ENCODE measurements at places on chromosomes 2 and 18.

- H3K27ac ChIP-seq, result no peak overlapping the region
- H3K4me1 ChIP-seq, result no peaks in the 10 kb centered on the region
- H3K4me3 ChIP-seq, result no peak overlapping the region
- no peak for DNase-seq
- H3K27me3 ChIP-seq, result peaks cover 4% of the 10 kb centered on the region
- peaks cover 6% of the 10 kb centered on the region for H3K36me3 ChIP-seq
Measured at GRCh38 chr2:171830039-171830438, 64.0 kb downstream of the SLC25A12 start.

- no peak for DNase-seq
- H3K36me3 ChIP-seq, result no peaks in the 10 kb centered on the region
- no peaks in the 10 kb centered on the region for H3K4me1 ChIP-seq
- no peaks in the 10 kb centered on the region for H3K27me3 ChIP-seq
- no peak overlapping the region for H3K27ac ChIP-seq
- H3K4me3 ChIP-seq, result no peak overlapping the region
Measured at GRCh38 chr2:123953846-123954245, 71.2 kb upstream of the CNTNAP5 start.

DNA sequence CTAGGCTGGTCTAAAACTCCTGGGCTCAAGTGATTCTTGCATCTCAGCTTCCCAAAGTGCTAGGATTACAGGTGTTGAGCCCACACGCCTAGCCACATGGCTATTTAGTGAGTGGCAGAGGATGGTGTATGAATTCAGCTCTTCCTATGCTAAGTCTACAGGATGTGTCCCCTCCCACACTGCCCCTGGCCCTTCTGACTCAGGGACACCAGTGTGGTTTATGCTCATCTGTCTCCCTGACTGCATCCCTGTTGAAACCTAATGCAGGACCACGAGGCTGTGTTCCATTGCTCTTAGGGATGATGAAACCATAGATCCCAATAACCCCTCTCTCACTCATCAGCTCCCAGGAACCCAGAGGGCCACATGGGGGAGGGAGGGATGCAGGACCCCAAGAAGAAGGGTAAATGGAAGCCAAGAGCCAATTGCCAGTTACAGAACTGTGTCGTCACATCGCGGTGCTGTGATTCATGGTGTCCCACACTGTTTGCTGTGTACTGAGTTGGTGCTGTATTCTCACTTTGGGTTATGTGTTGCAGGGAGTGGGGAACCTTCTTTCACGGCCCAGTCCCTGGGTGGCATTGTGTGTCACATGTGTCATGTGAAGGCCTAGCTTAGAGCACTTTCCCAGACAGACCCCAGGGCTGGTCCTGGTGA, 102.9 kb upstream of the HAAO start:
- no peak for DNase-seq
- H3K4me3 ChIP-seq, result no peak overlapping the region
- H3K27ac ChIP-seq, result no peak overlapping the region
- H3K36me3 ChIP-seq, result no peaks in the 10 kb centered on the region
- no peaks in the 10 kb centered on the region for H3K4me1 ChIP-seq

DNA sequence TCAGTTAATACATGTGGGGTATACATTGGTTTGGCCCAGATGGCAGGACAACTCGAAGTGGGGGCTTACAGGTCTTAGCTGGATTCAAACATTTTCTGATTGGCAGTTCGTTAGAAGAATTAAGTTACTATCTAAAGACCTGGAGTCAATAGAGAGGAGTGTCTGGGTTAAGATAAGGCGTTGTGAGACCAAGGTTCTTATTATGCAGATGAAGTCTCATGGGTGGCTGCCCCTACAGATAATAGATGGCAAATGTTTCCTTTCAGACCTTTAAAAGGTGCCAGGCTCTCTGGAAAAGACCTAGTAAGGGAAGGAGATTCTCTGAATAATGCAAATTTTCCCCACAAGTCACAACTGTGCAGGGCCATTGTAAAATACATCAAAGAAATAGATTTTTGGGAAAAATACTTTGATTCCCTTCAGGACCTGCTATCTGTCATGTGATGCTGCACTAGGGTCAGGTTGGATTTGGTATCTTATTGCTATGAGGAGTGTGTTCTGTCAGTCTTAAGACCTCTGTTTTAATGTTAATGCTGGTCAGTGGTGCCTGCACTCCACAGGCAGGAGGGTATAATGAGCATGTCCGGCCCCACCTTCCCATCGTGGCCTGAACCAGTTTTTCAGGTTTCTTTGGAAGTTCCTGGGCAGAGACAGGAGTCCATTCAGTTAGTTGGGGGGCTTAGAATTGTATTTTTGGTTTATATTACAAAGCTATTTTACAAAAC, 14.3 kb upstream of the MC5R start:
- no peaks in the 10 kb centered on the region for H3K36me3 ChIP-seq
- peak; percentile 47 for DNase-seq
- peak overlapping the region; percentile 1 for H3K27ac ChIP-seq
- H3K4me1 ChIP-seq, result peaks cover 3% of the 10 kb centered on the region
- no peaks in the 10 kb centered on the region for H3K27me3 ChIP-seq

DNA sequence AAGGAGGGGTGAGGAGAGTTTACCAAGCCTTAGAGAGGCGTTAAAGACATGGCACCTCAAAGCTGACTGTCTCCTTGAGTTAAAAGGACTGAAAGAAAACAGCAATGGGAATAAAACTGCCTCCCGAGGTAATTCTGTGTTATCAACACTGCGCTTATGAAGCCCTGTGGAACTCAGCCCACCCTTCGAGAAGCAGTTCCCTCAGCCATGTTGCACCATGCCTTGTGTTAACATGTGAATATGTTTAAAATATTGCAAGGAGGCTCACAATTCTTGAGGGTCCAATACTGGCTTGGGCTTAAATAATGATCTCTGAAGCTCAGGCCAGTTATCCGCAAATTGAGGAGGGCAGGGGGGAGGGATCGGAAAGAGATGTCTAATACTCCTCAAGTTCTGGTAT, 14.7 kb downstream of the KLF7 start:
- H3K27ac ChIP-seq, result no peak overlapping the region
- DNase-seq, result no peak
- H3K27me3 ChIP-seq, result no peaks in the 10 kb centered on the region
- peaks cover 4% of the 10 kb centered on the region for H3K36me3 ChIP-seq

GRCh38 chr2:165762723-165763122, 31.3 kb downstream of the GALNT3 start:
- H3K4me1 ChIP-seq, result no peaks in the 10 kb centered on the region
- peaks cover 4% of the 10 kb centered on the region for H3K36me3 ChIP-seq
- H3K27ac ChIP-seq, result no peak overlapping the region

GRCh38 chr2:191500884-191501560, 176.9 kb upstream of the NABP1 start:
- peak; percentile 45 for DNase-seq
- no peaks in the 10 kb centered on the region for H3K27me3 ChIP-seq
- no peak overlapping the region for H3K4me3 ChIP-seq
- peaks cover 6% of the 10 kb centered on the region for H3K4me1 ChIP-seq

DNA sequence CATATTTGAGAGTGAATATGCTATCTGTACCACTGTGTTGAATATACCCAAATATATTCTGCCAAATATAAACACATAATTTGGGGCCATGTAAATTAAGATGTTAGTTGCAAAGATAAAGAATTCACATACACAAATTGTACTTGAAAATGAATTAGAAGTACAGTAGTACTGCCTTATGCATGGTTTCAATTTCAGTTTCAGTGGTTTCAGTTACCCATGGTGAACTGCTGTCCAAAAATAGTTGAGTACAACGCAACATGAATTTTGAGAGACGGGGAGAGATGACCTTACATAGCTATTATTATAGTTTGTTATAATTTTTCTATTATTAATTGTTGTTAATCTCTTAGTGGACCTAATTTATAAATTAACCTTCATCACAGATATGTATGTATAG, 1313.0 kb upstream of the FAM98A start:
- no peak overlapping the region for H3K4me3 ChIP-seq
- H3K36me3 ChIP-seq, result no peaks in the 10 kb centered on the region
- no peaks in the 10 kb centered on the region for H3K27me3 ChIP-seq
- H3K27ac ChIP-seq, result no peak overlapping the region

DNA sequence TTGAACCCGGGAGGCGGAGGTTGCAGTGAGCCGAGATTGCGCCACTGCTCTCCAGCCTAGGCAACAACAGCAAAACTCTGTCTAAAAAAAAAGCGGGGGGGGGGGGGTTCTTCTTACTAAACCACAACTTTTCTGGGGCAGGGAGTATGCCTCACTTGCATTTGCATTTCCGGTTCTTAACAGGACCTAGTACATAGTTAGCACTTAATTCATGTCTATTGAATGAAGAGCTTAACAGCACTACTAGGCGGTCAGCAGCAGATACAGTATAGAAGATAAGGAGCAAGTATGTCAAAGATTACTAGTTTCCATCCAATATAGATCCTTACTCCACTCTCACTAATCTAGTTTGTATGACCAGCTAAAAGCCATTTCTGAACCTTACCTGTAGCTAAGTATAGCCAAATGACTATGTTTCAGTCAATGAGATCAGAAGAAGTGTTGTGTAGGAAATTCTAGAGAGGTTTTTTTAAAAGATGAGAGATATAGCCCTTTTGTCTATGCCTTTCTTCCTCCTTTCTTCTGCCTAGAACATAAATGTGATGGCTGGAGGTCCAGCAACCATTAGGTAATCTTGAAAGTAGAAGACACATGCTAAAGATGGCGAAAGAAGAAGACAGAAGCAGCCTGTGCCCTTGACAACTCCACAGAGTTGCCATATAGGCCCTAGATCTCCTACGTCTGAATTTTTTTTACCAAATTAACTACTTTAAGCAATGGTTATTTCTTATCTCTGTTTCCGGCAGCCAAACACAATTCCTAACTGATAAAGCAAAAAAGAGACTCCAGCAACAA, 11.3 kb downstream of the HYCC2 start:
- peaks cover 14% of the 10 kb centered on the region for H3K4me1 ChIP-seq
- no peaks in the 10 kb centered on the region for H3K27me3 ChIP-seq
- H3K4me3 ChIP-seq, result no peak overlapping the region
- H3K27ac ChIP-seq, result no peak overlapping the region

DNA sequence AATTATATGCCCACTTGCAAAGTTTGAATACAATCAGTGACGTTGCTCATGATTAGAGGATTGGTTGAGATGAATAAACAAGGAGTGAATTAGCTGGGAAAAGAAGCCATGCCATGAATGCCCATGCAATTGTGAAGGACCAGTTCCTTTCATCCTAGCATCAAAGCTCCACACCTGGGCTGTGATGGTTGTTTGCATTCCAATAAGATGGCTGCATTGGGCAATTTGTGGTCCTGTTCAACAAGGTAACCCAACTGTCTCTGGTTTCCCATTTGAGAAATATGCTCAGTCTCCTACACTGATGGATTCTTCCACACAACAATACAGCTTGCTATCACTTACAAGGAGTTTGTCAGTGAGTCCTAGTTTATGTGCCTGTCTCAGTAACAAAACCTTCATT, 550.2 kb downstream of the STK39 start:
- H3K4me1 ChIP-seq, result no peaks in the 10 kb centered on the region
- H3K27me3 ChIP-seq, result no peaks in the 10 kb centered on the region
- H3K27ac ChIP-seq, result no peak overlapping the region
- no peak overlapping the region for H3K4me3 ChIP-seq

- H3K4me3 ChIP-seq, result no peak overlapping the region
- no peaks in the 10 kb centered on the region for H3K36me3 ChIP-seq
- H3K4me1 ChIP-seq, result peaks cover 8% of the 10 kb centered on the region
- no peak for DNase-seq
Measured at GRCh38 chr2:84927275-84927627, 21.8 kb downstream of the TMSB10 start.

DNA sequence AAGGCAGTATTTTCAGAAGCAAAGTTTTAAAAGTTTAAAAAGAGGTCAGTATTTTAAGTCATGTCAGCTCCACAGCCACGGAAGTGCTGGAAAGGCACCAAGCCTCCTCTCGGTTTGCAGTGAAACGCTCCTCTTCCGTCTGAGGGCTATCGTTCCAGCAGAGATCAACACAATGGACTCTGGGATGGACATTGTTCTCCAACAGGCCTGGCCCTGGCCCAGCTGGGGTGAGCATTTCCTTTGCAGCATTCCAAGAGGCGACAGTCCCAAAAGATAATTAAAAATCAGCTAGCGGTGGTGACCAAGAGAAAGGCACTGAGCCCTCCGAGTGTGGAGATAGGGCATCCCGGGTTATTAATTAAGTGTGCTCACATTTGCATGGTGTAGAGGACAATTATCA, 95.9 kb upstream of the LCLAT1 start:
- H3K4me1 ChIP-seq, result peaks cover 6% of the 10 kb centered on the region
- no peaks in the 10 kb centered on the region for H3K36me3 ChIP-seq
- H3K27ac ChIP-seq, result no peak overlapping the region
- DNase-seq, result no peak
- no peaks in the 10 kb centered on the region for H3K27me3 ChIP-seq

GRCh38 chr2:14778015-14778414, 145.5 kb downstream of the LRATD1 start:
- no peak for DNase-seq
- H3K27me3 ChIP-seq, result no peaks in the 10 kb centered on the region
- H3K4me1 ChIP-seq, result no peaks in the 10 kb centered on the region
- no peak overlapping the region for H3K27ac ChIP-seq
- H3K36me3 ChIP-seq, result no peaks in the 10 kb centered on the region

DNA sequence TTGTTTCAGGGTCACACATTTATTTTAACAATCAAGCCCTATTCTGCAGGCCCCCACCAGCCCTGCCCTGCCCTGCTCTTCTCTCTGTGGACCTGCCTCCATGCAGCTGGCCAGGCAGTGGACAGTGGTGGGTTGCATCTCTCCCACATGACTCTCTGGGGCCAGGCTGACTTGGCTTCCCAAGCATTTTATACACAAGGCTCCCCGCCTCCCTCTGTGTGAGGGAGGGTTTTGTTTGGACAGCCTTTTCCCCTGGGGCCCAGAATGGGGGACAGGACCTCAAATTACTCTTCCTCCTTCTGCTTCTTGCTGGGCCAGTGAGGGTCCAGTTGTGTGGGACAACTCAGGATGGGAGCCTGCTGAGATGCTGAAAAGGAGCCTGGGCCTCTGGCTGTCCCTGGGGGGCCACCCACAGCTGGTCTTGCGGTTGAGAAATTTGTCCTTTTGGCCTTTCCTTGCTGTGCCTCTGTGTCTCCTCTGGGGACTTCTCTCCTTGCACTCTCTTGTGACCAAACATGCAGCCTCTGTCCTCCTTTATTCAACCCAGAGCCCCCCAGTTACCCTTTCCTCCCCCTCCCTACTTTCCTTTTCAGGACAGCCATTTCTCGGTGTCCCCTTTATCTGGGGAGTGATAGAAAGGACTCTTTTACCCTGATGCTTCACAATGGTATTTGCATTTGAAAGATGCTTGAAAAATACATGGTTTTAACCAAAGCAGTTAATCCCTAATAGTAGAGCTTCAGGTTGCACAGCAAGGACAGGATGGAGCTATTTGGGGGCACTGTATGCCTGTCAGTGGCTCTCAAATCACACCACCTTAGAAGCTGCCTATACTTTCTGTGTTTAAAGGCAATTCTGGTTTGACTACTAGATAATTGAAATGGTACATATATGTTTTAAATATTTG, 151.1 kb downstream of the FHOD3 start:
- no peak overlapping the region for H3K27ac ChIP-seq
- H3K27me3 ChIP-seq, result no peaks in the 10 kb centered on the region
- no peak for DNase-seq

GRCh38 chr2:44237221-44237620, 38.1 kb upstream of the SLC3A1 start:
- DNase-seq, result no peak
- no peaks in the 10 kb centered on the region for H3K4me1 ChIP-seq
- H3K4me3 ChIP-seq, result no peak overlapping the region
- no peak overlapping the region for H3K27ac ChIP-seq

- no peak overlapping the region for H3K27ac ChIP-seq
- peak; percentile 70 for DNase-seq
- H3K4me3 ChIP-seq, result no peak overlapping the region
- H3K27me3 ChIP-seq, result no peaks in the 10 kb centered on the region
- peaks cover 2% of the 10 kb centered on the region for H3K4me1 ChIP-seq
Measured at GRCh38 chr2:39379643-39380524, 57.2 kb downstream of the MAP4K3 start.
